ENCODE measurements at places on chromosomes 5 and 9. TPM values are rescaled to one million over a fixed set of nuclear protein-coding genes. Genes with fewer than 3 reads are reported as not detected.

The PSD2 gene
- not detected for total RNA-seq

The CMYA5 gene
- 1.9 TPM for total RNA-seq

The PCDHA1 gene
- total RNA-seq = not detected

The ABO gene
- total RNA-seq = 197 TPM

The LCN15 gene
- total RNA-seq = not detected

The FAT2 gene
- total RNA-seq = not detected

The PTPN3 gene
- total RNA-seq = 31.0 TPM

The HMMR gene
- total RNA-seq = 2.1 TPM

The TNIP1 gene
- total RNA-seq = 352 TPM
